Stimulated activated CD4-positive, alpha-beta T cell treated with anti-CD3 and anti-CD28 coated beads, Interleukin-1b, Interleukin-23, amount 100 ng/mL, for 4 hours (primary cell): ENCODE measurements at places on chromosomes 4 and X.

DNA sequence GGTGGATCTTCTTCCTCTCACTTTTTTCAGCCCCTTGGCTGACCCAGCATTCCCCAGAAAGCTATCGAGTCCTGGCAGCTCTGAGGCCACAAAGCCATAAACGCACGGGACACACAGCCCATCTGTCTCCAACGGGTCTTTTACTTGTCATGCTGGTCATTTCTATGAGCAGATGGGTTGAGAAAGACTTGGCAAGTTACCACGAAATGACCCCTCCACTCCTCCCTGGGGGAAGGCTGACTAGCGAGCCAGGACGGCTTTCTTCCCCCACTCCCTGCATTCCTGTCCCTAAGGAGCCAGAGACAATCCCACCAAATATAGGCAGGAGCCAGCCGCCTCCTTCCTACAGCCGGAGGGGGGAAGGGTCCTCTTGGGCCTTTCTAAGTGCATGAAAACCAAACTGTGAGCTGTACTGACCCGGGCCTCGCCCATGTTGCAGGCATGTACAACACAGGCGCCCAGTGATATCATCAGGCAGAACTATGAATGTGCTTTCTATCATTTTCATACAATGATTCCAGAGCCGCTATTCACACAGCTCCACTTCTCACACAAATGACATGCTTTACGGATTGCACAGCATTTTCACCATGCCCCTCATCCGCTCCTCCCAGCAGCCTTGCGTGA, 28.6 kb downstream of the AFAP1 start:
- DNase-seq: no peak

DNA sequence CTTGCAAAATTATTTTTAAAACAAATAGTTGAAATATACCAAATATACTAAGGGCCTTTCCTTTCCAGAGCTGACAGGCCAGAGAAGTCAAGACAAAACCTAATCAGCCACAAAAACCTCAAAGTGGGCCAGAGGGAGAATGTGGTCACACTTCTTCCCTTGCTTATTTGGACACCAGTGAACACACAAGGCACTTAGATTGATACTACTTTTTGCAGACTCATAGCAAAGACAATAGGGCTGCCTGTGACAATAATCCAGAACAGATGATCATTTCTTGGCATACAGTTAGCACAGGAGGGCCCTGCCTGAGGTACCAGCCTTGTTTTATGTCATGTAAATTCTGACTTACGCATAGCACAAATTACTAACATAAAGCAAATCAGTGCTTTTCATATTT, 215.7 kb upstream of the NEIL3 start:
- no peak for DNase-seq

- no peak for DNase-seq
These were observed at the start of gene HPGD for GRCh38 chr4:174522183-174523024. Gene HPGD (minus strand): TSS chr4:174522488. CDS start chr4:174522451, 37 bp downstream.

DNA sequence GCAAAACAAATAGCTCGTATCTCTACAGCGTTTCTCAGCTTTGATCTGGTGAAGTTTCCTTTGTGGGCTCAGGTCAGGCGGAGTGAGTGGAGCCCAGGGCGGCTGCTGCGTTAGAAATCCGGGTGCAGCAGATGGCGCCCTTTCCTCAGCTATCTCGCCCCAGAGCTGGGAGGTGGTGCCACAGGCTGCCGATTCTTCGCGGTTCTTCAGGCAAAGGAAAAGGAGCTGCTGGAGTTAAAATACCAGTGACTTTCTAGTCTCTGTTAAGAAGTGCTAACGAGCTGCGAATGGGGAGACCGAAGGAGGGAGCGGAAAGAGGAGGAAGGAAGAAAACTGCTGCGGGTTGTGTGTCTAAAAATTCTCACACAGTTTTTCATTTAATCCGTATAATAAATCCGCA, 114.6 kb downstream of the CPE start:
- DNase-seq: peak; percentile 53

DNA sequence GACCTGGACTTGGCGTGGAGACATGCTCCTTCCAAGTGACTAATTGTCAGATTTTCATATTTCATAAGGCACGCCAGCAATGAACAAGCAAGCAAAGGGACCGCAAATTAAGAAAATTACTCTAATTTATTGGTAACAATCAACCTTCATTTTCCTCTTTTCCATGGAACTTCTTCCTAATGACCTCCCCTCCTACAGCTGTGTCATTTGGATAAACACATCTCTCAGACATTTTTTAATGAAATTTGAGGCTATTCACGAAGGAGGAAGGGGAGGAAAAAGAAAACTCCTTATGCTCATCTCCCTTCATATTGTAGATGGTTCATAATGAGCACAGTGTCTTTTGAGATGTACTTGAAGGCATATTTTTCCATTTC, 38.6 kb upstream of the TLR3 start:
- no peak for DNase-seq

GRCh38 chr4:6782846-6783110, 251 bp downstream of the KIAA0232 start:
- no peak for DNase-seq

DNA sequence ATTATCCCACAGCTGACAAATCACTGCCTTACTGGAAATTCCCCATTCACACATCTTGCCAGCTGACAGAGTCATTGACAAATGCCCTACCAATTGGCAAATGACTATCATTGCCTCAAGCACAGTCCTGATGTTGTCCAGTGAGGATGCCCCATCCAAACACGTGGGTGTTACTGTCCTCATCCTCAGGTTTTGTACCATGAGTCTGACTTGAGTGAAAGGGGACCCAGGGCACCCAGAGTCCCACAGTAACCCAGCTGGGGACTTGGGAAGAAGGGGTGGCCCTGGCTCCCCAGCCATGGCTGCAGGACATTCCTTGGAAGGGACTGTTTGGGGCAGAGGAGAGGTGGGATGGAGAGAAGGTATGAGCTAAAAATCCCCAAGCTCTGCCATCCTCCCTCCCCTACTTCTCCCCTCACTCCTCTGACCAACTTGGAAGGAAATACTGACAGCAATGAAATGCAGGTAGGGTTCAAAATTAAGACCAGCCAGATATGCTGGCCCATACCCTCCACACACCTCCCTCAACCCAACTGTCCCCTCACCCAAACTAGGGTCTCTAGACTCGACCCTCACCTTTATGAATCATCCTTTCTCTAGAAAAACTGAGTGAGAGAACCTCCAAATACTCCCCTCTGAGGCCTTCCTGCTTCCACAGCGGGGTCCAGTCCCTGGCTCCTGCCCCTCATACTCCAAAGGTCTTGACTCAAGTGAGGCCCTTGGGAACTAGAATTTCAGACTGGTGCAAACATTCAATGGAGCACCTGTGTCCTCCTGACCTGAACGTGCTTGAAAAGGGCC, 5.1 kb downstream of the TIMP1 start:
- no peak for DNase-seq
